ENCODE measurements at places on chromosomes 13 and 19.

DNA sequence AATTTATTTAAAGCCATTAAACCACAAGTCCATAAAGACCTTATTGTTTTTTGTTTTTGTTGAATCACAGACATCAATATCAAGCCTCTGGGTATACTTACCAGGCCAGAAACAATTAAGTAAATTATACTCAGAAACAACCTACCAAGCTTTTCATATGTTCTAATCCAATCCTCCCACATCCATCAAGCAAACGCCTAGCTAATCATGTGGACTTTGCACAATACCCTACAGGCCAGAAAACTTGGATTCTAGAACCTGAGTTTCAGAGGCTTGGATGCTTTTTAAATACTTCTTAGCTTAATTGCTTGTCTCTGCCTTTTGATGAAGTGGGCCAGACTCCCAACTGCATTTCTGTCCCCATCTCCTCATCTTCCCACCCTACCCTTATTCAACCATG lies 39.9 kb downstream of the TGDS start:
- DNase-seq, result no peak

GRCh38 chr19:3243819-3244700 lies 19.6 kb downstream of the CELF5 start:
- no peak for DNase-seq

DNA sequence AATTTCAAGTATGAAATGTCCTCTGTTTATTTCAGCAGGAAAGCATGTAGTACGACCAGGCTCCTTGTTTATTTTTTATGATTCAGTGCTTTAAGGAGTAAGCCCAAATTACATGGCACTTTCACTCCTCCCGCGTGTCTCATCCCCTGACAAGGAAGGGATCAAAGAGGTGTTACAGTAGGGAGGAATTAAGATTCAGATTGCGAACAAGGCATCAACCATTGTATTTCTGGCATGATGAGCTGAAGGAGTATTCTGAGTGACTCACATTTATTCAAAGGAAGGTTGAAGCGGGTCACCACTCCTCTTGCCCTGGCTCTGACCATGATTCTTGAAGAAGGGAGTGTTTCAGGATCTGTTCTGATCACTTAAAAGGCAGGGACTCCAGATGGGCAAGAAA lies 46.1 kb upstream of the CNMD start:
- DNase-seq, result no peak

GRCh38 chr13:98575009-98575903 lies 1.7 kb downstream of the STK24 start:
- DNase-seq, result no peak

- DNase-seq, result no peak
Measured at GRCh38 chr13:33509642-33510229, 224.2 kb upstream of the STARD13 start.

DNA sequence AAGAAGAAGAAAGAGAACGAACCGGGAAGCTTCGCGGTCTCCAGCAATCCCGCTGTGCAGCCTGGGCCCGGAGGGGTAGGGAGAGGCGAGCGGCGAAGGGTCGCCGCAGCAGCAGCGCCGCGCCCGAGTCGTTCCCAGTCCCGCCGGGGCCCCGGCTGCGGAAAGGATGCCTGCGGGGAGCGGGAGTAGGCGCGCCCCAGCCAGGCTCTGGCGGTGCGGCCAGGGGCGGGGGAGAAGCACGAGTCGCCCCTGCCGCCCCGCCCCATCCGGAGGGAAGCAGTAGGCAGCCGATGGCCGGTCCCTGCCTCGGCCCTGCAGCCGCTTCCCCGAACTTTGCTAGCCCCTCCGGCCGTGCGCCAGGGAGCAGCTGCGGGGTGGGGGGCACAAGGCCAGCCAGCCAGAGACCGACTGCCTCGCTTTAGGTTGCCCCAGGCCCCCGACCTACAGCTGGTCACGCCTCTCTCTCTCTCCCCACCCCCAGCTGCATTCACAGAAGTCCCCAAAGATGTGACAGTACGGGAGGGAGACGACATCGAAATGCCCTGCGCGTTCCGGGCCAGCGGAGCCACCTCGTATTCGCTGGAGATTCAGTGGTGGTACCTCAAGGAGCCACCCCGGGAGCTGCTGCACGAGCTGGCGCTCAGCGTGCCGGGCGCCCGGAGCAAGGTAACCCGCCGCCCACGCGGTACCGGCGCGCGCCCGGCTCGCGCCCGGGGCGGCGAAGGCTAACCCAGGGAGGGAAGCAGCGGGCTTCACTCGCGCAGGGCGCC lies 1.1 kb downstream of the VSTM2B start:
- no peak for DNase-seq

DNA sequence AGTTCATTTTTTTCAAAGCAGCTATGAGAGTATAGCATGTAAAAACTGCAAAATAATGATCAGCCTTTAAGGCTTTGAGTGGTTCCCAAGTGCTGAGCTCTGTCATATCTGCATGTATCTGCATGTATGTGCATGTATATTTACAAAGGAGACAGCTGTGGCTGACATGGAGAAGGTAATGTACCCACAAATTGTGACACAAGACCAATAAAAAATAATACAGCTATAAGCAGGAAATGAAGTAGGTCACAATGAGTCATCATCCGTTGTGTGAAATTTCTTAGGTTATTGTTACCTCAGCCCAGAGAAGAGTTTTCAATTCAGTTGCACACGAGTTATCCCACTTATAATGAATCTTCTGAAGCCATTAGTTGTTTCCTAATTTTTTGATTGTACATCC lies 60.9 kb upstream of the MED4 start:
- no peak for DNase-seq

DNA sequence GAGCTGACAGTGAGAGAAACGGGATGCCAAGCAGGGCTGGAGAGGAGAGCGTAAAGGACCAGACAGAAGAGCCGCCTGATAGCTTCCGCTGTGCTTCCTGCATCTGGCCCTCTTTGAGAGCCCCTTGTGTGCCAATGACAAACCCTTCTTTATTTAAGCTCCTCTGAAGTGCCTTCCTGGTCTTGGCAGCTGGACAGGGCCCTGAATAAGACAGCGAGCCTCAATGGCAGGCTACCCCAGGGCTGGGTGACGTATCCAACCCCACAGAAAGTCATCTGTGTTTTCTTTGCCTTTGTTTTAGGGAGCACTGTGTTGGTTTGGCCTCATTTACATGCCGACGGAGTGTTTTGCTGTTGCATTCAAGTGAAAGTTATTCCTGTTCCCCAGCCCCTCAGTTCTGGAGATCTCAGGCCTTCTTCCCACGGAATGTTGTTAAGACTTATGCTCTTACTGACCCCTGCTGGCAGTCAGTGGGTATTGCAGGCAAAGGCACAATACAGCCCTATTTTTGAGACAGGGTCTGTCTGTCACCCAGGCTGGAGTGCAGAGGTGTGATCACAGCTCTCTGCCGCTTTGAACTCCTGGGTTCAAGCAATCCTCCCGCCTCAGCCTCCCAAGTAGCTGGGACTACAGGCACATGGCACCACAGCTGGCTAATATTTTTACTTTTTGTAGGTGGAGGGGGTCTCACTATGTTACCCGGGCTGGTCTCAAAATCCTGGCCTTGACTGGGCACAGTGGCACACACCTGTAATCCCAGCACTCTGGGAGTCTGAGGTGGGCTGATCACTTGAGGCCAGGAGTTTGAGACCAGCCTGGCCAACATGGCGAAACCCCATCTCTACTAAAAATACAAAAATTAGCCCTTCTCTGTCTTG lies 16.8 kb downstream of the CCL25 start:
- no peak for DNase-seq

GRCh38 chr13:94583926-94584325 lies 12.0 kb downstream of the TGDS start:
- DNase-seq, result no peak

GRCh38 chr13:59332966-59333365 lies 830.8 kb downstream of the DIAPH3 start:
- DNase-seq, result no peak

- DNase-seq, result no peak
Measured at GRCh38 chr13:107450931-107451330, 764.4 kb downstream of the LIG4 start.

DNA sequence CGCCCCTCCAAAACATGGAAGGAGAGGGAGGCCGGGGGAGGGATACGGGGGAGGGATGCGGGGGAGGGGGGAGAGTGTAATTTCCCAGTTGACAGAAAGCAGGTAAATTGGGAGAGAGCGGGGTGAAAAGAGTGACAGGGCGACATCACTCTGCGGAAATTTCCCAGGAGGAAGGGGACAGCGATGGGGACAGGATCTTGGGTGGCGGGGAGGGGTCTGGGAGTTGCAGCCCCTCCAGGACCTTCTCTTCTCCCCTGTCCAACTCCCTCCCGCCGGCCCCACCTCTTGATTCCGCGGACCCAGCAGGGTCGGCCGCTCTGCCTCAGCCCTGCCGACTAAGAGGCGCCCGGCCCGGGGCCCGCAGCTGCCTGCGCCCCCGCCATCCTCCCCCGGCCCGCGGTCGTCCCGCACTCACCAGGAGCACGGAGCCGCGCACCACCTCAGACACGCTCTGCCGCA lies 108.0 kb upstream of the DOCK9 start:
- no peak for DNase-seq

DNA sequence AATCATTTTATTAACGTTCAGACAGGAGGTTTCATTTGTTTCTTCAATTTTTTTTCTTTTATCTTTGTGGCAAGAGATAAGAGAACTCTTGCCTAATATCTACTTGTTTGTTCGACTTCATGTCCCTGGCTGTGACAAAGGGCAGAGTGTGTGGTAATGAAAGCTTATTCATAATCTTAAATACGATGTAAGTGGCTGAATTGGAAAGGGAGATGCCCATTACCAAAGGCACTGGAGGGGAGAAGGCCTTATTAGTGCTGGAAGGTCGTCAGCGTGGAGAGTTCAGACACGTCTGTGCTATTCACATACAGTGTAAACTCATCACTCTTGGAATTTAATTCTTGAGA lies 54.0 kb downstream of the RFC3 start:
- DNase-seq, result no peak

DNA sequence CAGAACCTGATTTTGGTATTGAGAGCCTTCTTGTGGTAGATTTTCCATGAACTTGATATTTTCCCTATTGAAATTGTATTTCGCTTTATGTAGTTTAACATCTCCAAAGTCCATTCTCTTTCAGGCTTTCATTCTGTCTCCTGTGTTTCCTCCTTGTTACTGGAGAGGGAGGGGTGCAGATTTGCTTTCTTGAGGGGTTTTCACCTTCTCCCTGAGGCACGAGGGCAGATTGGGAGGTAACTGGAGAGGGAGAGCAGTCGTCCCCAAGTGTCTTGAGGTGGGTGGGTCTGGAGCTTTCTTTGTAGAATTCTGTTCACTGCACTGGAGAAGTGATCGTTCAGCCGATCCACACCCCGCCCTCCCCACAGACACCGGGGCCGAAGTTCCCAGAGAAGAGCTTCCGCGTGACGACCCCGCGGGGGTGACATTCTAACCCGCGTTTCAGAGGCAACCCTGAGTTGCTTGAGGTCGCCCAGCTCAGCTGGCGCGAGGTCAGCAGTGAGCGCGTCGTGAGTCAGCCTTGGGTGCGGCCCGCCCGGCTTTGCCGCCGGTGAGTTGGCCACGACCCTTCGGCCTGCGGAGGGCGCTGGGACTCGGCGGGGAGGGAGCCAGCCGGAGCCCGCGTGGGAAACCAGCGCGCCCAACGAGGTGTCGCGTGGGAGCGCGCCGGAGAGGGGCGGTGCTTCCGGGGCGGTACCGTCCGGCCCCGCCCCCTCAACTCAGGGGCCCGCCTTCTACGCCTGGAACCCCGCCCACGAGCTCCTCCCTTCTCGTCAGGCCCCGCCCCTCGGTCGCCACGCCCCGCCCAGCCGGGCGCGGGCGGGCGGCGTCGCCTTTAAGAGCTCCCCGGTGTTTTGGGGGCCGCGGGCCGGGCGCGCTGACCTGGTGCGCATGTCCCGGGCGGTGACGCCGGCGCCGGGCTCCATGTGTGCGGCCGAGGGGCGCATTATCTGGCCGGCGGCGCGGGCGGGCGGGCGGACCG lies at the start of gene GATAD2A:
TSS of gene GATAD2A (plus strand) at position 797 of the 982 bp plus-strand sequence. CDS start 59,671 bp downstream, outside the sequence.
- peak; percentile 96 for DNase-seq

DNA sequence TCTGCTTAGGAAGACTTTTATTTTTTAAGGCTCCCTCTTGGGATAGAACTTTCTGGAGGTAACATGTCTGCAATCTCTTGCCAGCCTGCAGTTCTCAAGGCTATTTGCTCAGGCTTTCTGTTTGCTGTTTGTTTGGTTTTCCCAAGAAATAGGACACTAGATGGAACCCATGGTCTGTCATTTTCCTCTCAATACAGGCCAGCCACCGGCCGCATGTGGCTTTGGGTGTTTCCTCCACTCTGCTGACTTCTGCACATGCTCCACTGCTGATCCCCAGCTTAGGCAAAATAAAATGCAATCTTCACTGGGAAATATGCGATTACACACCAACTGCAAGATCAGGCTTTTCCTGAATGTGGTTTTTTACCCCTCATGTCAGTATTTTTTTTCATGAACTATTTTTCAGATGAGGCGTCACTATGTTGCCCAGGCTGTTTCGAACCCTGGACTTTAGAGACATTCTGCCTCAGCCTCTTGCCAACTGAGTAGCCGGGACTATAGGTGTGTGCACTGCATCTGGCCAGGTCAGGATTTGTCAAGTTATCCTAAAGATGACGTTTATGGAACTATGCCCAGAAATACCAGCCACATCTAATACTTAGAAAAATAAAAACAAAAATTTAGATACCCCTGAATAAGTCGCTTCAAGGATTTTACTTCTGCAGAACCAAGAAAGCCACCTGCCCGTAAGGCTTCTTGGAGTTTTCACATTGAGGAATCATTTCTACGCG lies 94.3 kb upstream of the PABPC3 start:
- DNase-seq, result no peak

DNA sequence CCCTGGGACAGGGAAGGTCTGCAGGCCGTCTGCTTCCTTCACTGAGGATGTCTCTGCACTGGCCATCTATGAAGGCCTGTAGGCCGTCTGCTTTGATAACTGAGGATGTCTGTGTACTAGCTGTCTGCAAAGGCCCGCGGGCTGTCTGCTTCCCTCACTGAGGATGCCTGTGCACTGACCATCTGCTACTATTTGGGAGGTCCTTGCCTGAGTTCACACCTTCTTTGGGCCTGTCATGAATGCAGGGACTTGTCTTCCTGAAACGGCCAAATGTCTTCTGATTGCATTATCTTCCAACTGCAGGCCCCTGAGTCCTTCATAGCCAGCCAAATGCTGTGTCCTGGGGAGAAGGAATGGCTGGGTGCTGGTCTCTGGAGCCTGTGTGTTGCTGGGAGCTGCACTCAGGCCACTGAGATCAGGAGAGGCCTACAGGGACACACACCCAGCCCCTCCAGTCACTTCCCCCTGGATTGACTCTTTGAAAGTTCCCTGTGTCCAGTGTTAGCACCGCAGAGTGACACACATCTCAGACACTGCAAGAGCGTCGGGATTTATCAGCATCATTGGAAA lies 72.9 kb downstream of the TEX29 start:
- no peak for DNase-seq

DNA sequence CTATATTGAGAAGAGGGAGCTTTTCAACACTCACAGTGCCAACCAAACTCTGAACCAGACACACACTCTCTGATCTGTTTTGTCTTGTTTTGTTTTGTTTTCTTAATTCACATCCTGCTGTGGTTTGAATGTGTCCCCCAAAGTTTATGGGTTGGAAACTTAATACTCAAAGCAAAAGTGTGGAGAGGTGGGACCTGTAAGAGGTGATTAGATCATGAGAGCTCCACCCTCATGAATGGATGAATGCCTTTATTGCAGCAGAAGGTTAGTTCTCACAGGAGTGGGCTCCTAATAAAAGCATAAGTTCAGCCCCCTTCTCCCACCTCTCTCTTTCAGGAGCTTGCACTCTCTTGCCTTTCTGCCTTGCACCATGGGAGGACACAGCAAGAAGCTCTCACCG lies 957.1 kb downstream of the PCDH9 start:
- no peak for DNase-seq

GRCh38 chr13:108005231-108005630 lies 210.1 kb downstream of the LIG4 start:
- DNase-seq, result no peak

GRCh38 chr13:24185591-24186232 lies 25.2 kb downstream of the SPATA13 start:
- DNase-seq, result no peak

GRCh38 chr19:35457173-35457572 lies 9.1 kb downstream of the FFAR2 start:
- DNase-seq, result no peak
